ENCODE measurements at places on chromosomes 7 and 10.
A peak's percentile ranks its signal among the peaks of the same experiment; 100 is the strongest.

DNA sequence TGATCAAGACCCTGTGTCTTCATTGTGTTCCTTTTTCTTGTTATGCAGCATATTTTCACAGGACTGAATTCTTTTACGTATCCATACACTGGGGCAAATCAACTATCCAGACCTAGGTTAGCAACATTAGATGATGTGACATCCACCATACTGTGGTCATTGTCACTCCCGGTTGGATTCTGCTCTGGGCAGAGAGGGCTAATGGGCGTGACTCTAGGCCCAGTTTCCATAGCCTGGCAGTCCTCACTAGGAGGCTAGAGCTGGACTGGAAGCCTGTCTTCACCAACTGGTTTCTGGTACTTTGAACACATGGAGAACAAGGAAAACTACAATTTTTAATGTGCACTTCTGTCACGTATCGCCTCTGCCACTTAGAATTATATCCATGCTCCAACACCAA lies 25.2 kb downstream of the AKR1E2 start:
- no peak for DNase-seq

DNA sequence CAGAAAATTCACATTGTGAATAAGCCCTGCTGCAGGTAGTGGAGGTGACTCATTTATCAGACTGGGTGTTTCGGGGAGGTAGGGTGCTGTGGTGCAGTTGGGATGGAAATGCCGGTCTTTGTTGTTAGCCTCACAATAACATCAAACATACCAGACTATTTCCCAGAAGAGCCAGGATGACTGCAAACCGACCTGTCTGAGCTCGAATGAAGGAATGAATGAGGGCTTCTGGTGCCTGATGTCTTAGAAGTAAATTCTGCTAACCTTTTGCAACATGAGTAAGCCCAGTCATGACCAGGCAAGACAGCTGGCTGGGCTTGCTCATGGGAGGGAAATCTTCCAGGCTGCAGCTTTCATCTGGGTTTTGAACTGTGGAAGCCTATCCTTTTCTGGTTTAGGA lies 2.4 kb upstream of the VDAC2 start:
- DNase-seq, result no peak

DNA sequence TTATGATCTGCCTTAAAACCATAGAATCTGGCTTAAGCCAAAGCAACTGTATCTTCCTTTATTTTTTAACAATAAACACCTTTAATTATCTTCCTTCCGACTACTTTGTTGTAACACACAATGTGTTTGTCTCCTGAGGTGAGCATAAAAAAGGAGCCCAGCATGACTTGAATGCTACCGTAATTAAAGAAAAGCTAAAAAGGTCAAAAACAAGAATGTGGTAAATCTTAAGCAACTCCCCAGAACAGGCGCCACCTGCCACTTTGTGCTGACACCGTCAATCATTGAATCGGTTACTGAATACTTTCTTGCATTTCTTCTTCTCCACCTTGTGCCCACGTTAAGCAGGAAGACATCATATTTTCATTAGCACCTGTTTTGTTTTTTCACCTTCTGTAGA lies 569.9 kb upstream of the C7orf33 start:
- no peak for DNase-seq

DNA sequence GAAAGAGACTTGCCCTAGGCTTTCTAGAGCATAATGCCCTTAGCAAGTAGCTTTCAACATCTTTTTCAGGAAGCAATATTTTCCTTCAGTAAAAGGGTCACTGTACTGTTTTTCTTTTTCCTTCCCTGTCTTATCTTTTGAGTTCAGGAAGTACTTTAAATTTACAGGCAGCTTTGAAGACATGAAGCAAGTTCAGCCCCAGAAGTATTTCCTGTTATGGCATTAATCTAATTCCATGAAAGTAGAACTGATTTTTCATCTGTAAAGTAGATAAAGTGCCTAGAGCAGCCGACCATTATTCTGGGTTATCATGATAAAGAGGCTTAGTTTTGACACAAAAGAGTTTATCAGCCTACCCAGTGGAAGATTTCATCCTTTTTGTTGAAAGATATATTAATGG lies 288.2 kb downstream of the ADK start:
- no peak for DNase-seq

DNA sequence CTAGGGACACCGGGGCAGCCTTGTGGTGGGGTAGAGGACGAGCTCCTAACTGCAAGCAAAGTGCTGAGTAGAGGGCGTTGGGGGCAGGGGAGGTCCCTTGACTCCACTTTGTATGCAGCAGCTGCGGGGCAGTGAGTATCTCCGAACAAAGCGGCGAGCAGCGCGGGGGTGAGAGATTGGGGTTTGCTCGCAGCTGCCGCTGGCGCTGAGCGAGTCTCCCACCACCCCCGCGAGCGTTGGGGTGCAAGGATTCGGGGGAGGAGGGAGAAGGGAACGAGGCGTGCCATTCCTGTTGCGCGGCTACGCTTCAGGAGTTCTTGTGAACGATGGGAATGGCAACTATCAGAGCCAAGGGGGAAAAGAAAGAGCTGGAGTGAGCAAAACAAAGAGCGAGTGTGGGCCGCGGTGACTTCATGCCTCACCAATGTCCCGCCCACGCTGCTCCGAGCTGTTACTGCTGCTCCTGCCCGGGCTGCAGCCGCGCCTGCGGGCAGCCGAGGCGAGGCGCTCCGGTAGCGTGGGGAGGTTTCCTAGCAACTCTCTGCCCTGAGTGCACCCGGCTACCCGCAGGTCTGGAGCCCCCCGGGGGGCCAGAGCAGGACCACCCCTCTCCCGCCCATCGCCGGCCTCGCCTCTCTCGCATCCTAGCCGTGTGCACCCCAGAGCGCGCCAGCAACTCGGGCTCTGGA lies at the start of gene ITGB8:
Gene ITGB8, plus strand, starts transcription at position 662 of the 689 bp plus-strand sequence. CDS start 907 bp downstream, outside the sequence.
- DNase-seq, result no peak

DNA sequence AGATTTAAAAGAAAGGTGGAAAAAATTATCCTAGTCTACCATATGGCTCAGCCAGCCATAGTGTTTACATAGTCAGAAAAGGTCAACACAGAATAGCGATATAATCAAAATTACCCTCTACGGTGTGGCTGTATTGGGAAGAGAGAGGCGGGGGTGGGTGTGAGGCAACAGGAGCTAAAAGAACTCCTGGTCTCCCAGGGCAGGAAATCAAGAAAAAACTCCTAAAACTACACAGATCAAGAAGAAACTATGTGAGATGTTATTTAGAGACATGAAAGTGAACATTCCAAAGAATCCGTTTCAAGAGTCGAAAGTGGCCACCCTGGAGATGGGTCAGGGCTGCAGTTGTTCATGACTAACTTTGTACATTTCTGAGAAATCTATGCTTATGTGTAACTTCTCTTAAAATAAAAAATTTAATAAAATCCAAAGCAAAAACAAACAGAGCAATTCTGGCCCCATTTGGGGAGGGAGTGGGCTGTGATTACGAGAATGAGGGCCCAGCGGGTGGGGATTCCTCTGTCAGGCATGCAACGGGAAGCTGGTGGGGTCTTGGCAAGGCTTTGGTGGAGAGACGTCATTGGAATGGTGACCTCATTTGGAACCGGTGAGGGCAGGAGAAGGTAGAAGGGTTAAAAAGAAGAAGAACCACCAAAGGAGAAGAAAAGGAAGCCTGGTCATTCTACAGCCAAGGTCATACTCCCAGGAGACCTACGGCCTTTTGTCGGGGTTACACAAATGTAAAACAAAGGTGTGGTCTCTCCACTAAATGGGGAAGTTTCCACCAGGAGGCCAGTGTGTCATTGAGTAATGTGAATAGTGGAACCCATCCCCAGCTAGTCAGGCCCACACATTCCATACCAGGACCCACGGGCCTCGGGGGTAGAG lies 71.2 kb upstream of the DUSP5 start:
- no peak for DNase-seq

DNA sequence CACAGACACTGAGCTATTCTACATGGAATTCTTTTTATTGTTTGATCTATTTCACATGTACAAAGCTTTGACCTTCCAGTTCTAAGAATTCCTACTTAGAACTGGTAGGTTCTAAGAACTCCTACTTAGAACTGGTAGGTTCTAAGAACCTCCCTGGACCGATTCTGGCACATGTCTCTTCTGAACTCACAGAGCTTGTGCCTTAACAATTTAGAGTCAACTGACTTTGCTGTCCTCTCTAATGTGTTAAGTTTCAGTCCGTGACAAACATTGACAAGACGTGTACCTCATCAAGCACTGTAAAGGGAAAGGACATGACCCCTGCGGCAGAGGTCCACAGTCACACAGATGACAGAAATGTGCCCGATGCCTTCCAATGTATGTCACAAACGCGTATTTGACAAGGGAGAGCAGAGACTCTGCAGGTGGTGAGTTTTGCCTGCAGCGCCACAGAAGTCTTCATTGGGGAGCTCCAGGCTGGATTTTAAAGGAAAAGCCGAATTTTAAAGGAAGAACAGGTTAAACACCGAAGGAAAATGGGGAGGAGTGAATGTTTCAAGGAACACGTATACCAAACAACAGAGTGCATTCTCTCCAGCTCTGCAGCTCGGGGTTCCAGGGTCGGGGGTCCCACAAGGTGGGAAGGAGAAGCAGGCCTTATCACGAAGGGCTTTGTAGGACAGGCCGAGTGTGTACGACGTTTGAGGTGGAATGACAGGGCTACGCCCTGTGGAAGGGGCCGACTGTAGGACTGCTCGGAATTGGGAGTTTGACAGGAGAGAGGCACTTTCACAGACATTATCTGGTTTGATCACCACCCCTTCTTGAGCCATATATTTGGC lies 161.1 kb upstream of the KLF14 start:
- no peak for DNase-seq

GRCh38 chr7:128879939-128880746 lies 17.5 kb downstream of the ATP6V1F start:
- DNase-seq, result peak; percentile 35

DNA sequence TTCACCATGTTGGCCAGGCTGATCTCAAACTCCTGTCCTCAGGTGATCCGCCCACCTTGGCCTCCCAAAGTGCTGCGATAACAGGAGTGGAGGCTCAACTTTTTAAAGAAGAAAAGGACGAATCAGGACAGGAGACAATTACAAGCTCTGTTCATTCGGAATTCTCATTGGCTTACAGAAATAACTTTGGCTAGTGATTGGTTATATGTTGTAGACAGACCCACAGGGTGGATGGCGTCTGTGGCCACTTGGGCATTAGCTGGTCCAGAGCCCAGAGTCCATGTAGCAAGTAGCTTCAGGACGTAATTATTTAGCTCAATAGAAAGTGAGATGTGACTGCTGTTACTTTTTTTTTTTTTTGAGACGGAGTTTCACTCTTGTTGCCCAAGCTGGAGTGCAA lies 160.5 kb upstream of the TNRC18 start:
- no peak for DNase-seq

DNA sequence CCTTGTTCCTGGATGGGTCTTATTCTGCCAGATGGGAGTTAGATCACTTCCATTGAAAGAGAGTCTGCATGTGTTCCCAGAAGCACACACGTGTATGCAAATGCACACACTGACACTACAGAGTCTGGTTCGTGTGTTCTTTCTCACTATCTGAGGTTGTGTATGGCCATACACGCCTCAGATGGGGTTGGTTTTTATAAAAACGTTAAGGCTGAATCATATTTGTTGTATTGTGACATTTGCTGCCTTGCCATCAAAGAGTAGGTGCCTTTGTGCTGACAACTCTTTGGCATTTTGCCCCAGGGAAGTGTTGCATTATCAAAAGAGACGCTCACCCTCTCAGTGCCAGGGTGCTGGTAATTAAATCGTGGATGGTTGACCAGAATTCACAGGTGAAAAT lies 37.7 kb upstream of the HDAC9 start:
- no peak for DNase-seq

GRCh38 chr10:6353526-6353925 lies 150.8 kb downstream of the PFKFB3 start:
- no peak for DNase-seq

DNA sequence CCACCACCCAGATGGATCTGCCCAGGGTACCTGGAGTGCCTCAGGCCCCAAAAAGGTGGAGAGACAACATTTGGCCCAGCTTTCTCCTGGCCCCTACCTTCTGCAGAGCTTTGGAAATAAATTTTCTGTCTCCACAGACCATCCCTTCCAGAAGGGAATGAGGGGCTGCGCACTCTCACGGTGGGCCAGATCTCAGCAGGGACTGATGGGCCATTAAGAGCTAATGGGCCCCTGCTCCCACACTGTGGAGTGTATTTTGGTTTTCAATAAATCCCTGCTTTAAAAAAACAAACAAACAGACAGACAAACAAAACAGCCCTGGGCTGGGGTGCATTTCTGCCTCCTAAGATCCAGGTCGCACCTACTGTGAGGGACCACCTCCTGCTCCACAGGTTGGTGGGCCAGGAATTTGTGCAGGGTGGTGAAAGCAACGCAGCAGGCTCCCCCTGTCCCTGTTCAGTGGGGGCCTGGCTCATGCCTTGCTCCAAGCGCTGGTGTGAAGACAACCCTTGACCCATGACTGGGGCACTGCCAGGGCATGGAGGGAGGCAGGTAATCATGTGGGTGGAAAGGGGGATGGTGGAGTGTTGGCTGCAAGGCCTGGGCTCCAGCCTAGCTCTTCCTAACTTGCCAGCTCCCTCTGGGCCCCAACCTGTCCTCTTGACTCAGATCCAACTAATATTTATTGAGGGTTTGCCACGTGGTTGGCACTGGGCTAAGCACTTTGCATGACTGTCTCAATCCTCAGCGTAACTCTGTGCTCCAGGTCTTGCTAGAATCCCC lies 88.5 kb downstream of the COL13A1 start:
- DNase-seq, result no peak

DNA sequence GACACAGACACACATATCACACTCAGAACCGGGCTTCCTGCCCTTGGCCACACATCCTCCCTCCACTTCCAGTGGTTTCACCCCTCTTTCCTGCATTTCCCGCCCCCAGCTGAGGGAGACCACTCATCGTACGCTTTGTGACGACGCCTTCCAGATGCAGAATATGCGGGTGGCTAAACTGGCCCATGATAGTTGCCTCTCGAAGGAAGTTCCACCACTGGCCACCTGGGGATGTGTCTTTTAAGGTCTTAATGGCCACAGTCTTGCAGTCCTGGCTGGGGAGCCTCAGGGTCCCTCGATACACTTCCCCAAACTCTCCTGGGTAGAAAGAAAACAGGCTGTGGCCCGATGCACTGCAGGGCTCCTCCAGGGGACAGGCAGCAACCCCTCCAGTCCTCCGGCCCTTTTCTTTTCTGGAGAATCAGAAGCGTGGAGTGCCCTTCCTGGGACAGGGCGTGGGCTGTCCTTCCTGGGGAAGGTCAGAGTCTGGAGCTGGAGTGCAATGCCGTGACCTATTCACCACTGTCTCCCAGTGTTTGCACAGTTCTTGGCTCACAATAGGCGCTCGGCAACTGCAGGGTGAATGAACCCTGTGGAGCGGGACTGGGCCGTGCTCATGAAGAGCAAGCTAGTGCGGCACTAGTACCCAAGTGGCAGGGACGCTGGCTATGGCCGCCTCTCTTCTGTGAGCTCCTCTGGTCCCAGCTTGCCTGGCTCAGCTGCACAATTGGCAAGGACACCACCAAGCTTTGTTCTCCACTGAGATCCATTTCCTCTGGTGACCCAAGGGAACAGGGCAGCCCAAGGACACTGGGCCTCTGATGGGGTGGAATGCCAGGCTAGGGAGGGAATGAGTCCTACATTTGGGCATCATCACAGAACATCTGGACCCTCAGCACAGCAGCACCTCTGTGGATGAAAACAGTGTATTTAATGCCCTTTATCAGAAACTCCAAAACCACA lies 13.2 kb downstream of the EPHA1 start:
- no peak for DNase-seq

- DNase-seq, result no peak
Measured at GRCh38 chr10:66555061-66555460, 370.8 kb upstream of the LRRTM3 start.
